ENCODE measurements at places on chromosomes 11 and 22.

DNA sequence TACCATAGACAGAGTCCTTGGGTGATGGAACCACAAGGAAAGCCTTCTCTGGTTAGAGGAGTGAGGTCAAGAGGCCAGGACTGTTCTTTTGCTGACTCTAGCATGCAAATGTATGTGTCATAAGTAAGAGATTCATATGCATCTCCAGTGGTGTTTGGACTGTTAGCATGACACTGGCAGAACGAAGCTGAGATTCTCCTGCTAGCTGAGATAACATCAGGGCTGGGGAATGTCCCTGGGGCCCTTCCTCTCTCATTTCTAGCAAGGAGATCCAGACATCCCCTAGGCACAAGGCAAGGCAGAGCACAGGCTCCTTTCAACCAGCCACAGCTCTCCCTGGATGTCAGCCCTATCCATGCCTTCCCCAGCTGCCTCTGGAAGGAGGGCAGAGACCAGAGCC, 711.3 kb downstream of the OPCML start:
- DNase-seq: no peak

DNA sequence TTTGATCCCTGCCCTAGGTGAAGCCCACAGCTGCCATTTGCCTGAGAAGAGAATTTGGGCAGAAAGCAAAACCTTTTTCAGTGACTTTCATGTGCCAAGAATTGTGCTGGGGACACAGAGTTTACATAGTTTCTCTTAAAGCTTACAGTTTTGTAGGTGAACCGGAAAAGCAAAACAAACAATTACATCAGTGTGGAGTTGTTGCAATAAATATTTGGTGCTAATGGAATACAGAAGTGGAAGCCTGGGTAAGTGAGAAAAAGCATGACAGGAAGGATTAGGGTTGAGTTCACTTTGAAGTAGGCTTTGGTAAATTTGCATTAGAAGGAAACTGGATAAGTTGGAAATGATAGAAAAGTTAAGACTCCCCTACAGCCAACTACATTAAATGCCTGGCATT, 82.7 kb downstream of the RASSF10 start:
- DNase-seq: no peak

- DNase-seq: peak; percentile 53
Observed at GRCh38 chr11:67238894-67239782, 27.1 kb upstream of the GRK2 start.

DNA sequence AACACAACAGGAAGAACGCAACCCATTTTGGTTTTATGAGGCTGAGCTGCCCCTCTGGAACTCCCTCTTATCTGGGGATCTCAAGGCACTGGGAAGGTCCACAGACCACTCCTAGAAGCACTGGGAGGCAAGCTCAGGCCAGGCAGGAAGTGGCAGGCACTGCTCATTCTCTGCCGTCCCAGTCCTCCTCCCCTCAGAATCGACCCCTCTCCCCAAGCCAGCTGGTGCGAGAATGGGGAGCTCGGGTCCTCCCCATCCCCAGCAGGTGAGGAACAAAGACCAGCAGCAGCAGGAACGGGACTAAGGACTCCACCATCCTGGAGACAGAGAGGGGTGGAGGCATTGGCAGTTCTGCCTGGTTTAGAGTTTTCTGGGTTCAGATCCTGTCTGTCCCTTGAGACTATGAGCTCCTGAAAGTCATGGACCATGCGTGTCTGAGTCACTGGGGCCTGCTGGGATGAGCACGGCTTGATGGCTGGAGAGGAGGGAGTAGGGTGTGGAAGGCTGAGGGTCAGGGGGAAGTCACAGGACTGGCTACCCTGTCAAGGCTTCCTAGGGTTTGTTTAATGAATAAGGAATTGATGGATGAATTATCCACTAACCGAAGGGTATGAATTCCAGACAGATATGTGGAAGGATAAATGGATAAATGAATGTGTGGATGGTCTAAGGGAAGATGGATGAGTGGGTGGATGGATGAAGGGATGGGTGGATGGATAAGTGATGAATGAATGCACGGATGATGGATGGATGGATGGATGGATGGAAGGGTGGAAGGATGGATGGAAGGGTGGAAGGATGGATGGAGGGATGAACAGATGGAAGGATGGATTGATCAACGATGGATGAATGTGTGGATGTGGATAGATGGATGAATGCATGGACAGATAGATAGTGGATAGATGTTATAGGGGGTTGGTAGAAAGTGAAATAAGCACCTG, 6.4 kb downstream of the MYEOV start:
- DNase-seq: peak; percentile 95

GRCh38 chr22:24426851-24427499, 424 bp upstream of the ADORA2A start:
- no peak for DNase-seq

GRCh38 chr11:7414973-7415817, 70.1 kb upstream of the OLFML1 start:
- no peak for DNase-seq
